ENCODE measurements at places on chromosomes 1 and 21.
A peak's percentile ranks its signal among the peaks of the same experiment; 100 is the strongest.

DNA sequence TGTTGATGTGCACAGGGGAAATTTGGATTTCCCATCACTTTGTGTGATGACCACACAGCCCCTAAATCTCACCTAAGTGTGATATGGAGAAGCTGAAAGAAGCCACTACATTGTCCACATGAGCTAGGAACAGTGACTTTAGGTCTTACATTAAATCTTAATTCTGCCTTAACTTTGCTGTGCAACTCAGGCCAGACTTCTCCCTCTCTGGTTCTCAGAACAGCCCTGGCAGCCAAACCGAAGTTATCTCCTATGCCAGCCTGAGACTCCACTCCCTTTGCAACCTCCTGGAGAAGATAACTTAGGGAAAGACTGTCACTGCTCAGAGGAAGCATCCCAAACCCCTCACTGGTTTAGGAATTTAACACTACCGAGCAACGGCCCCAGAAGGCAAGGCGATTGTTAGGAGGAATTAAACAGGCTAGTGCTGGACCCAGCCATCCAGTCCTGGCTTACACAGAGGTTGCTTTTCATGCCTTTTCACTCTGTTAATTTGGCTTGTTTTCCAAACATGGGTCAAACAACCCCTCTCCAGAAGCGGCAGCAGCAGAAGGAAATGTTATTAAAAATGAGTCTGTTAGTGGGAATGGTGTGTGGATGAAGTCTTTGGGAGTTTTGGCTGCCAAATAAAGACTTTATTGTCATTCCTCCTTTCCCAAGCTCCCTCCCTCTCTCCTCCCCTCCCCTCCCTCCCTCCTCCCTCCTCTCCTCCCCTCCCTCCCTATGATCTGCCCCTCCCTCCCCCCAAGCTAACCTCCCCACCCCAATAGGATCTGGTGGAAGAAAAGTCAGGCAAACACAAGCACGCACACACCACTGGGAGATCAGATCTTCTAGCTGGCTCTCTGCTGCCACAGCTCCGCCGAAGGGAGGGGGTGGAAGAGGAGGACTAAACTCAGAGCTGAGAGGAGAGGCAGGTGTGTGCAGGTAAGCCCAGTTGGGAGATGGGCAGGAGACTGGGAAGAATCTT is at the start of gene PRELP:
TSS of gene PRELP (plus strand) at position 795 of the 970 bp plus-strand sequence. CDS start 7,379 bp downstream, outside the sequence.
- DNase-seq = no peak

DNA sequence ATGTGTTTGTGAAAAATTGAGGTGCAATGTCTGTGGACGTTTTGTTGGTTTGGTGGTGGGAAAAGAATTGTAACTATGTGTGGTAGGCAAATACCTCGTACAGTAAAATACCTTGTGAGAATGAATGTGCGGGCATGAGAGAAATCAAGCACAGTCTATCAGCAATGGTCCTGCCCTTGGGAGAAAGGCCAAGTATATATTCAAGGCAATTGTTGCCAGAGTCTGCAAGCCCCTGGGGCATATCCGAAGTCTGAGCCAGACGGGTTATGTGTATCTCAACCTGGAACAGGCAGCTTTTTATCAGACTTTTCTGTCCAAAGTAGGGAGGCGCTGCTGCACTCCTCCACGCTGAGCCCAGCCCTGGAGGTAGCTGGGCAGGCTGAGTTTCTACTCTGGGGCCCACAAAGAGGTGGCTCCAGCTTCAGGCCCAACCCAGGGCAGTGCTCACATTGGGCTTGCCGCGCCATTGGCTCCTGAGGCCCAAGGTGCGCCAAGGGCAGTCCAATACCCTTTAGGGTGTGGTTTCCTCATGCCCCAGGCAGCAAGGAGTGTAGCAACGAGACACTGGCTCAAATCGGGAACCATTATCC is 9.4 kb upstream of the GNL2 start:
- DNase-seq = no peak

GRCh38 chr1:177185209-177185608 is 14.5 kb downstream of the BRINP2 start:
- DNase-seq = no peak

- no peak for DNase-seq
Observed at GRCh38 chr1:114524944-114525343, 13.9 kb upstream of the TRIM33 start.

DNA sequence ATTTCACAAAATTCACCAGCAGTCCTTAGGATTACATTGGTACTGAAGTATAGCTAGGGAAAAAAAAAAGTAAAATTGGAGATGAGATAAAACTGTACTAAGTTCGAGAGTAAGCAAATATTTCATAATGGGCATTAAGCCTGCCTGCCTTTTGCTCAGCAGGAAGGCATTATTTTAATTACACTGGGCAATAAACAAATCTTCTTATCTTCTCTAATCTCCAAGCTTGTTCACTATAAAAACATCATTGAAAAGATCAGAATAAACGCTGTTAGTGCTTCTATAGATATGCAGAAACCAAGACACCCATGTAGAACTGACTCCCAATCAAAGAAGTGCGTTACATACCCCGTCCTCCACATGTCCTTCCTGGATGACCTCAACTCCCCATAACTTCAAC is 174.2 kb upstream of the CHODL start:
- no peak for DNase-seq

- DNase-seq = no peak
Observed at GRCh38 chr1:51780927-51781326, 97.6 kb downstream of the NRDC start.

GRCh38 chr1:47210666-47211065 is 20.8 kb upstream of the PDZK1IP1 start:
- no peak for DNase-seq

GRCh38 chr1:115719285-115719684 is 49.2 kb downstream of the CASQ2 start:
- no peak for DNase-seq

DNA sequence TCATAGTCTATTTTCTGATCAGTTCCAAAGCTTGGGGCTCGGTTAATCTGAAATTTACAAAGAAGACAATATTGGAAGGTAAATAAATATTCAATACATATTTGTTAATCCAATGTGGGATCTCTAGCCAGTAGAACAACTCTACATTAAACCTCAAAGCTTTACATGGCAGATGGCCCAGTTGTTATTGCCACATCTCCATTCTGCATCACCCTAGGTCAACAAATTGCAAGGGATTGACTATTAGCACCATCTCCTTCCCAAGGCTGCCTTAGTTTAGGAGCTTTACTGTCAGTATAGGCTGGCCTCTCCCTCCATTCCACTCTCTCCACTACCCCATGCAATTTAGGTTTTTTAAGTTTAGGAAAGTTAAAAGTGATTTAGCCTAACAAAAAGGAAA is 69.7 kb downstream of the TTLL7 start:
- DNase-seq = no peak

GRCh38 chr1:166822385-166822784 is 16.9 kb upstream of the POGK start:
- DNase-seq = no peak

DNA sequence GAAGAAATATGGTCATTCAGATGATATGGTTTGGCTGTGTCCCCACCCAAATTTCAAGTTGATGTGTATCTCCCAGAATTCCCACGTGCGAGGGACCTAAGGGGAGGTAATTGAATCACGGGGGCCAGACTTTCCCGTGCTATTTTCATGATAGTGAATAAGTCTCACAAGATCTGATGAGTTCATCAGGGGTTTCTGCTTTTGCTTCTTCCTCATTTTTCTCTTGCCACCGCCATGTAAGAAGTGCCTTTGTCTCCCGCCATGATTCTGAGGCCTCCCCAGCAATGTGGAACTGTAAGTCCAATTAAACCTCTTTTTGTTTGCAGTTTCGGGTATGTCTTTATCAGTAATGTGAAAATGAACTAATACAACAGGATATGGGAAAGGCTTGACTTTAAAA is 1.4 kb upstream of the DPM3 start:
- DNase-seq = no peak

- no peak for DNase-seq
Observed at GRCh38 chr21:44366586-44367211, 13.3 kb downstream of the TRPM2 start.

DNA sequence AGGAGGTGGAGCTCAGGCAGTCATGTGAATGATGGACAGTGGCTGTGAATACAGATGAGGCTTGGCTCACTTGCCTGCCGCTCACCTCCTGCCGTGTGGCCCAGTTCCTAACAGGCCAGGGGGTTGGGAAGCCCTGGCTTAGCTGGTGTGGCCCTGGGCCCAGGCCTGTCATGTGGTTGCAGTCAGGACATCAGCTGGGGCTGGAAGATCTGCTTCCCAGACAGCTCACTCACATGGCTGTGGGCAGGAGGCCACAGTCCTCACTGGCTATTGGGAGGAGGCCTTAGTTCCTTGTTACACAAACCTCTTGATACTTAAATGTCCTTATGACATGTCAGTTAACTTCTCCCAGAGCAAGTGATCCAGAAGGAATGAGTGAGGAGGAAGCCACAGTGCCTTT is 138.8 kb upstream of the CSF3R start:
- DNase-seq = no peak

- DNase-seq = peak; percentile 27
Observed at GRCh38 chr1:155052439-155053395, 1.6 kb downstream of the ADAM15 start.

- DNase-seq = no peak
Observed at GRCh38 chr1:31207569-31207968, 32.1 kb downstream of the NKAIN1 start.

GRCh38 chr1:89633248-89633799 is 404 bp downstream of the LRRC8C start:
- peak; percentile 73 for DNase-seq

DNA sequence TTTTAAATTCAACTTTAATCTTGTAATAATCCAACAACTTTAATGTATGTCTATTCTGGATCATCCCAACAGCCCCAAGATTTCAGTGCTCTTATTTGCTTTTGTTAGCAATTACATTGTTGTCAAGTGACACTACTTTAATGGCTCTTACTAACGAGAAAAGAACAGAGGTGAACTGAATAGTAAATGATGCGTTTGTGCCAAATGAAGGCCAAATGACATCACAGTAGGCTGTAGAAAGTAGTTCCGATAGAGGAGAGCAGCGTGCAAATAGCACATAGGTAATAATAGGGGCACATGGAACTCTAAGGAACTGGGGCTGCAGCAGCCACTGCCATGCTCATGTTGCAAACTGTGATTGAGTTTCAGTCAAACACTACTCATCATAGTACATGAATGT is 301.9 kb downstream of the LMX1A start:
- DNase-seq = no peak

GRCh38 chr21:43210454-43211071 is 41.8 kb downstream of the CRYAA start:
- DNase-seq = no peak

DNA sequence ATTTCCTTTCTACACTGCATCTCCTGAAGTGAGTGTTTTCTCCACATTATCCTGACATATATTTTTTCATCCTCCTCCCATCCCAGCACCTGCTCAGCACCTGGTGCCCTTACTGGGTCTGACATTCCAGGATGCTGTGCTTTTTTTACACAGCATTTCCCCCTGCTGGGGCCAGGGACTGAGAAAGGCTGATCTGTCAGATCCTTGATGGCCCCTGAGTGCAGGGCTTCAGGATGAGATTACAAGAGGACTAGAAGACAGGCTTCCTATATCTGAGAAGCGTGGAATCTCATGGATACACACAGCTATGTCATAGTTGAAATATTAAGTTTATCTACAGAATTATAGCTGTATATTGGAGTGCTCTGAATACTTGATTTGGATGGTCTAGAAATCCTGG is 24.4 kb downstream of the RCAN1 start:
- DNase-seq = no peak

Data from CD4-positive, alpha-beta T cell treated with Interleukin-10 for 1 hour (primary cell).